CD4-positive, alpha-beta T cell treated with Interleukin-12 subunit alpha and Interleukin-12 subunit beta, for 1 hour (primary cell): ENCODE measurements at places on chromosomes 1 and 21.

GRCh38 chr1:162916407-162916806 is 55.4 kb upstream of the CCDC190 start:
- no peak for DNase-seq

GRCh38 chr21:39097335-39097861 is 85.9 kb downstream of the PSMG1 start:
- peak; percentile 5 for DNase-seq

- peak; percentile 36 for DNase-seq
These were observed 5.5 kb downstream of the MRPS6 start for GRCh38 chr21:34078915-34079314.

DNA sequence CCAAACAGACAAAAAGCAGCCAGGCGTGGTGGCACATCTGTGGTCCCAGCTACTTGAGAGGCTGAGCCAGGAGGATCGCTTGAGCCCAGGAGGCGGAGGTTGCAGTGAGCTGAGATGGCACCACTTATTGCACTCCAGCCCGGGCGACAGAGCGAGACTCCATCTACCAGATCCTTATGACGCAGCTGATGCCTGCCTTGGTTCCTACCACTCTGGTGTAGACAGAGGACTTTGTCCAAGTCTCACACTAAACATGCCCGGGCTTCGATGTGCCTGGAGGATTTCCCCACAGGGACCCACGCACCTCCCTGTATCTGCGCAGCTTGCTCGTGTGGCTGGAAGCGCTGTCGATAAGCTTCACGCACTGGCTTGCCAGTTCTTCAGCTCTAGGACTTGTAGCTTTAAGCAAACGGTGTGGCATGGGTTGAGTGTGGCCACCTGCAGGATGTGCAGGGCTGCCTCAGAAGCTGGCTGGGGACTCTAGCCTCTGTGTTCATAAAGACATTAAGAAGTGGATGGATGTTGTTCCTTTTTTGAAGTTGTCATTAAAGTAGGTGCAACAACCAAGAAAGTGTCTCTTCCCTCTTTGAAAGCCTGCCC is 4.8 kb downstream of the TPRG1L start:
- DNase-seq, result no peak

GRCh38 chr1:153869486-153869885 is 53.3 kb downstream of the GATAD2B start:
- no peak for DNase-seq

- no peak for DNase-seq
These were observed 44.7 kb downstream of the ETS2 start for GRCh38 chr21:38850277-38850951.

DNA sequence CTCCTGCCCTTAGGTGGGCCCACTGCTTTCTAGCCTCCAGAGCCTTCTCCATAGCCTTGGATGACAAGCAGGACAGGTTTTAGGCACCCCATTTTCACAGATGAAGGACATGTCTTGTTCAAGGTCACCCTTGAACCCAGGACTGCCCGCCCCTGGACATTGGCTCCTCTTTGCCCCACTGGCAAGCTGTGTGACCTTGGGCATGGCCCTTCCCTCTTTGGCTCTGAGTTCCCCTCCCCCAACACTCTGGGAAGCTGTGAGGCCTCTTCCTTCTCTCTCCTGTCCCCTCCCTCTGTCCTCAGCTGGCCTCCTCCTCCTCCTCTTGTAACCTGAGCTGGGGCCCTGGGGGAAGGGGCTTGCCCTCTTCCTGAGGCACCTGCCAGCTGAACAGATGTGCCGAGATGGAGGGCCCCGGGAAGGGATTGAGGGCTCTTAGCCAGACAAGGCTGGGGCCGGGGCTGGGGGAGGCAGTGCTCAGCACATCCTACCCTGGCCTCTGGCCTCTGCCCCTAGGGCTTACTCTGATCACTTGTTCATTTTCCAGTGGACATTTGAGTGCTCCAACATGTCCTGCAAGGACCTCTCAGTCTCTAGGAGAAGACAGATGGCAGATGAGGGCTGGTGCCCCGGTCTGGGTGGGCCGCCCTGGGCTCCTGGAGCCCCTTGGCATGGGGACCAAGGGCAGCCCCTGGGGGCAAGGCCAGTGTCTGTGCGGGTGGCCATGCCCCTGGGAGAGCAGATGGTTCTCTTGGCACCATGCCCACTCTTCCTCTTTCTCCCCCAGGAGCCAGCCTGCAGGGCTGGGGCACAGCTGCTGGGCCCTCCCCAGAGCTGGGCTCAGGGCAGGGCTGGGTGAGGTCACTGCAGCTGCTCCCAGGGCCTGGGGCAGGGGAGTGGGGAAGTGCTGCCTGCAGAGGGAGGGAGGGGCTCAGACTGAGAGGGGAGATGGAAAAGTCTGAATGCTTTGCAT is 10.7 kb downstream of the FOXO6 start:
- no peak for DNase-seq

DNA sequence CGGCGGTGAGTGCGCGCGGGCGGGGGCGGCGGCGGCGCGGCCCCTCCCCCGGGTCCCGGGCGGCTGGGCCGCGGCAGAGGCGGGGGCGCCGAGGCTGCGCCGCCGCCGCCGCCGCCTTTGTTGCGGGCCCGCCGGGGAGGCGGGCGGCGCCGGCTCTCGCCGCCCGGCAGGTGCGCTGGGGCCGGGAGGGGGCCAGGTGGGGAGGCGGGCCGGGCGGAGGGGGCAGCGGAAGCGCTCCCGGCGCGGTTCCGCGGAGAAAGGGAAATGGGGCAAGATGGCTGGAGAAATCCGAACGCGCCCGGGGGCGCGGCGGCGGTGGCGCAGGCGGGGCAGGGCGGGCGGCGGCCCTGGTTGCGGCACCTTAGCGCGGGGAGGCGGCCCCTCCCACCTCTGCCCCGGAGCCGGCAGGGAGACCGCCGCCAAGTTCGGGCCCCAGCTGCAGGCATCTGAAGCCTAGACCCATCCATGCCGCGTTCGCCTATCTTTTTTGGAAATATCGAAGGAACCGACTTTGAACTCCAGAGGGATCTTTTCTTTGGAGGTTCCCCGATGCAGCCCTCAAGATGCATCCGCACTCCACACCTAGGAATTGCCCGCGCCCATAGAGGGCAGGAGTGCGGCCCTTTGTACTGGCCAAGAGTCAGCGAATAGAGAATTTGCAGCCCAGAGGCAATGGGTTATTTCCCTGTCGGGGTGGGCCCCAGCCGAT is 479 bp downstream of the POGK start:
- DNase-seq, result peak; percentile 64

GRCh38 chr1:84686223-84686622 is 4.0 kb downstream of the SSX2IP start:
- DNase-seq, result no peak

- peak; percentile 38 for DNase-seq
These were observed 1.1 kb downstream of the LUZP1 start for GRCh38 chr1:23167353-23168078.

DNA sequence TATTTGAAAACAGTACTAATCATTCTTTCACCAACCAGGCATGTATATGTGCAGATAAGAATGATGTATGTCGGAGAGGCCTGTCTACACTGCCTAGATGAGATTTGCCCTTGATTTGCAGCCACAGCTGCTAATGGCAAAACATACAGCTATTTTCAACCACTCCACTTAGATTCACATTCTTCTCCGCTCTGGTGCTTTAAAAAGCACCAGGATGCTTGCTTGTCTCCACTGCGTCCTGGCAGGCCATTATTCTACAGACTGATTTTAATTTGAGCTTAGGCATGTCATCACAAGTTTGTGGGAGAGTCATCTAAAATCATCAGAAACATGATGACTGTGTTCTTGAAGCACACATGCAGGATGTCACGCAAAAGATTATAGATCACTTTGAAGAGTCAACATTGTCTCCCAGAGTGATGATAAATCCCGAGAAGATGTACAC is 119.0 kb upstream of the NRIP1 start:
- no peak for DNase-seq

DNA sequence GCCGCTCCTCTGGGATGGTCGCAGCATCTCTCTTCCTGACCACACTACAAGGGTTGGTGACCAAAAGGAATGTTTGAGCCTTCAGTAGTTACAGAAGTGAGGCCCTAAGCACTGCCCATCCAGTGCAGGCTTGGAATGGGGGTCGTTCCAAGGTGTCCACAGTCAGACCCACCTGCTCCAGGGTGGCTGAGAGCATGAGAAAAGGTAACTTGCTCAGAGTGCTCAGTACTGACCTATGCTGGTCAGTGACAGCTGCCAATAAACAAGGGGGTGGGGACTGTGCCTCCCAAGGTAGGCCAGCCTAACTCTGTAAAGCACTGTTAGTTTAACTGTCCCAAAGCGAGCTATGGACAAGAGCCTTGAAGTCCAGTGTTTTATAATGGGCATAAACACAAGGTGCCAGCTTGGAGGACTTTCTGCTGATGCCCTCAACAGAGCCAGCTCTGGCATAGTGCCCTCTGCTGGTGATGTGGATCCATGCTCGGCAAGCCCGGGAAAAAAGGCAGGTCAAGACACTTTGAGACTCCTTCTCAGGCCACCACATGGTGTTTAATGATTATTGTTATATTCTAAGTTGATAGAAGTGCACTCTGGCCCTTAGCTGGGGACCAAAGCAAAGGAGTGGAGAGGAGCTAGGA is 78.1 kb upstream of the DNAH14 start:
- peak; percentile 44 for DNase-seq

DNA sequence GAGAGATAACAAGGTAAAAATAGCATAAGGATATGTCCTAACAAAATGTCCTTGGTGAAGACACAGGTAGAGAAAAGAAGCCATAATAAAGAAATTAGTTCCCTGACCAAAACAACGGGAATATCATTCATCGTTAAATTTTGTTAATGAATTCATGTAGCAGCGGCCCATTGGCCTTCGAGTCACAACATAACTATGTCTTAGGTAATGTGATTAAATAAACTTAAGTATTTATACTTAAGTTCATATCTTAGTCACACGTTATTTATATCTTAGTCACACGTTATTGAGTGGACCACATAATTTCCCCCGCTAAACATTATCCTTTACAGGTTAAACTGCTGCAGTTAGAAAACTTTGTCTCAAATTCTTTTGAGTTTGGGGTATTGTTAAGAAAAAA is 1.2 kb downstream of the NEXN start:
- no peak for DNase-seq

DNA sequence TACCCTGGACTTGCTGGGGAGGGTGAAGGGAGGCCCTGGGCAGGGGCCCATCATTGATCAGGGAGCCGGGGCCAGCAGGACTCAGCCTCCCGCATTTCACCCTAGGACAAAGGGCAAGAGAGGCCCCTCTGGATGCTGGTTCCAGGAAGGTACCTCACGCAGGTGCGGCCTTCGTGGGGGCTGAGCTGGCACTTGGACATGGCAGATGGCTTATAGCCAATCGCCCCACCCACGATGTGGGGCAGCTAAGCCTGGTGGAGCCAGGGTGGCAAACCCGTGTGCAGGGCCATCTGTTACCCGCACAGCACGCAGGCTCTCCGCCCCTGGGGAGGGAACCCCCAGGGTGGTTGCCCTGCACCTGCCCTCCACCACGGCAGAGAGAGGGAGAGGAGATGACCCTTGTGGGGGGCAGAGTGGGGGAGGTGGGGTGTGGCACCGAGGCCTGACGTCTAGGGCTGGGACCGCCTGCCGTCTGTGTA is 2.5 kb downstream of the TFF3 start:
- DNase-seq, result no peak

DNA sequence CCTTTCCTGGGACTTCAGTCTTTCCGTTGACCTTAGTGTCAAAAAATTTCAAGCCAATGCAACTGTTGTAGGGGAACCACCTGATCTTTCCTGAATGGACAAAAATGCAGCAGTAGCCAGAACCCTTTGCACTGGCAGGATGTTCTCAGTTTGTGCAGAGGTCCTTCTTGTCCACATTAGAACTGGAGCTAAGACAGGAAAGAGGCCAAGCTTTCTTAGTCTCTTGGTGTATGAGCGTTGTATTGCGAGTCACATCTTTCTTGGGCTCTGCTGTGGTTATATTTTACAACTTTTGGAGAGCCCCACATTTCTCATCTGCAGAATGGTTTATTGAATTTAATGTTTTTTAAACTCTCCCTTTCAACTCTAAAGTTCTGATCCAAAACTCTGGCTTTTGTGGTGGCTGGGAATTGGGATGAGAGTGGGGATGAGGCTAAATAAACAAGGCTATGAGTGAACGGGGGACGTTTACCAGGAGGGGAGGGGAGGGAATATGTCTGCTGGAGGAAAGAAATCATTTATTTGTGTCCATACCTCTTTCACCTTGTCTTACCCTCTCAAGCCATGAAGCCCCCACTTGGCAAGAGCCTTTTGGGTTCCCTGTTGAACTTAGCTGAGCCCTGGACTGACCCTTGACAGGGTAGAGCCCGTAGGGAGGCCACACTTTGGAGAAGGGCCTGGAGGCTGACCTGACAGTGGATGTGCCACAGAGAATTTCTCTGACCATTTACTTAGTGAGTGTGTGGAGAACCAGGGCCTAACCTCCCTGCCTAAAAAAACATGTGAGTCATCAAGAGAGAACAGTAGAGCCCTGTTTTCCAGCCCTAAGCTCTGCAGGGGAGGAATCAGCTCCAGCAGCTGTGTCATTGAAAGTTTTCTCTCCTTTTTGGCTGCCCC is 586 bp downstream of the CHI3L2 start:
- no peak for DNase-seq

DNA sequence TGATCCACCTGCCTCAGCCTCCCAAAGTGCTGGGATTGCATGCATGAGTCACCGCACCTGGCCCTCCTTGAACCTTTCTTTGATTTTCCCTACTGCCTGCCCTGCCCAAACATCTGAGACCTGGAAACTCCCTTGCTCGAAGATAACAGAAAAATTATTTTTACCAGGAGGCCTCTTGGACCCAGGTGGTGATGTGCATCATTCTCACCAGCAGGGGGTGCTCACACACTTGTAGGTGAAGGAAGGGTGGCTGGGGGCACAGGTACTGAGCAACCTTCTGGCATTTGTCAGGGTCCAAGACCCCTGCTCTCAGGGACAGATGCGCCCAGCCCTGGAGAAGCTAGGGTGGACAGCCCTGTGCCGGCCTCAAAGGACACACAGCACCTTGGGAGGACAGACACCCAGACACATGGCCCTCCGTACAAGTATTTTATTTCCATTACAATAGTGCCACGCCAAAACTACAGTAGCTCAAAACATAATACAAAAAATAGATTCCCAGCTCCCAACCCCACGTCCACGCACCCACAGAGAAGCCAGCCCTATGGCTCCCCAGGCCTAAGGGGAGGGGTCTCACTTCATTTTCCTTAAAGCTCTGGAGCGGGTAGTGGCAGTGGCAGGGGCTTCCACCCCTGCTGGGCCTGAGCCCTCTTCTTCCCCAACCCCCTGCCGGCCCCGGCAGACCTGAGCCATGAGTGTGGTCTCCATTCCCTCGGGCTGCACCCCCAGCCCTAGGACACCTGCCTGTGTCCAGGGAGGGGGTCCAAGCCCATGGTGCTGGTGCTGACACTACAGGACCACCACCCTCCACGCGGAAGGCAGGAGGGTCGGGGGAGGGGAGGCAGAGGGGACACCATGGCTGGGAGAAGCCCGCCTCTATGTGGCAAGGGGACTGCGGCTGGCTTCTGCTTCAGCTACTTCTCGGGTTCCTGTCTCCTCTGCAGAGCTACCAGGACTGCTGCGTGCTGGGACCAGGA is 40.4 kb upstream of the EIF4G3 start:
- DNase-seq, result peak; percentile 69
